Psoas muscle (tissue), 8 donors: ENCODE measurements at places on chromosomes 7 and 10.

DNA sequence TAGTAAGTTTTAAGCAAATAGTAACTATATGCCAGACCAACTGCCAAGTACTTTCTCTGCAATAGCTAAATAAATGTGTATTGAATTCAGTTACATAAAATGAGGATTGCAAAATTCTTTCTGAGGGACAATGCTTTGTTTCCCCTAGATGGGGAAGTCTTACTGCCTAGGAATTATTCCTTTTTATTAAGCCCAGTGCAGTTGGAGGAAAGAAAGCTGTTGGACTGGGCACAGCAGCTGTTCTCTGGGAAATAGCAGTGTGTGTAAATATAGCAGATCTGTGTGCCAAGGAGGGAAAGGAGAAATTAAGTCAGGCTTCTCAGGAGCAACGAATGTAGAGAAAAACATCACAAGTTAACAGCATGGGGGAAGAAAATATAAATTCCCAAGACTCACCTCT lies 77.1 kb downstream of the SEC23IP start:
- DNase-seq, result no peak

- DNase-seq, result no peak
These were observed 17.5 kb downstream of the TSPAN15 start for GRCh38 chr10:69468751-69469089.

- DNase-seq, result no peak
These were observed 59.1 kb upstream of the CALD1 start for GRCh38 chr7:134720091-134720935.

DNA sequence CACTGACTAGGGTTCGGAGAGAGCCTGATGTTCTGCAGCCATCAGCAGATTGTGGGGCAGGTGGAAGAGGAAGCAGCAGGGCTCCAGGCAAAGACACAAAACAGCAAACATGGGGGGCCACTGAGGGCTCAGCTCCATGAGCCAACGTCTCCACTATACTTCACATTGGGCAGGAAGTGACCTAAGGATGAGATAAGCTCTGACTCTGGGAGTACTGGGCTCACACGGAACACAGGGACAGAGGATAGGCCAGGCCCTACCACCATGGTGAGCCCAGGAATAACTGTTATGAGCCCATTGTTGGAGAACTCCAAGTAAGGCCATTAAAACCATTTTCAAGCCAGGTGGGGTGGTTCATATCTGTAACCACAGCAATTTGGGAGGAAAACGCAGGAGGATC lies 14.9 kb upstream of the MRPS24 start:
- DNase-seq, result no peak

DNA sequence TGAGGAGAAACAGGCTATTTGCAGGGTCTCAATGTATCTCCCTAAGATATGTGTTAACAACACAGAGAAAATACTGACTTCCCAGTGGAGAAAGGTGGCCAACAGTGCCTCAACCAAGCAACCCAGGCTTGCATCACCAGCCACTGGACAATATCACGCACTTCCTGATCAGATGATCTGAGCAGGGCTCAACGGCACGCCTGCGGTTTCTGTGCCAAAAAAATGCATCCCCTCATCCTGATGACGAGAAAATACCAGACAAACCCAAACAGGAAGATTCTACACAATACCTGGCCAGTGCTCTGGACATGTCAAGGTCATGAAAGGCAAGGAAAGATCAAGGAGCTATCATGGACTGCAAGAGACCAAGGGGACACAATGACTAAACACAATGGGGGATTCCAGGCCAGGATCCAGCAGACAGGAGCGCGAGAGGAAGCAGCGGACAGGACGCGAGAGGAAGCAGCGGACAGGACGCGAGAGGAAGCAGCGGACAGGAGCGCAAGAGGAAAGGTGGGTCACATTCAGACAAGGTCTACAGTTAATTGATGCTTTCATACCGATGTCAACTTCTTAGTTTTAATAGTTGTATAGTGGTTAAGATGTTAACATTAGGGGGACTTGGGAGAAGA lies 51.1 kb downstream of the GNA12 start:
- DNase-seq, result no peak

DNA sequence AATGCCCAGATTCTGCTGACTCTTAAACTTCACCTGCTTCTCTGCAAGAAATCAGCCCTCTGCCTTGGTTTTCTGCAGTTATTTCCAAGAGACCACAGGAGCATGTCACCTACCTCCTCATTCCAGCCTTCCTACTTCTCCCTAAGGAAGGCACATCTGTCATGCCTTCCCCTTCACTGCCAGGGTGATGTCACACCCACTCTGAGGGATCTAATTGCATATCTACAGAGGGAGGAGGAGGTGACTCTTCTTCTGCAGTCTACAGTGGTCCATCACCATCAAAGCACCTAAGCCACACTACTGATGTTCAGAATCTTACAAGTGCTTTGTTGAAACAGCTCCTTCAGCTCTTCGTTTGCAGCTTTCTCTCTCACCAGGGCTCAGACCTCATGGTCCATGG lies 275.5 kb downstream of the FGFR2 start:
- DNase-seq, result no peak

DNA sequence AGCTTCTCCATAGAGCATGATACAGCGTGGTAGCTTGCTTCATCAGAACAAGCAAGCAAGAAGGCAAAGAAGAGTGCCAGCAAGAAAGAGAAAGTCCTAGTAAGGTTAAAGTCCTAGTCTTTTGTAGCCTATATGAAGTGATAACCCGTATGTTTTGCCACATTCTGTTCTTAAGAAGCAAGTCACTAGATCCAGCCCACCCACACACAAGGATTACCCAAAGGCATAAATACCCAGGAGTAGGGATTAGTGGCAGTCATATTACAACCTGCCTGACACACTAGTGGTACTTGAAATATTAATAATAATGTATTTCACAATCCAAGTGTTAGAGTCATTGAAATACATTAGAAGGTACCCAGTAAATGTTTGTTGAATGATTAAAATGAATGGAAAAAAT lies 285.5 kb downstream of the HPSE2 start:
- DNase-seq, result no peak

- DNase-seq, result peak; percentile 54
These were observed 537 bp downstream of the SH3PXD2A start for GRCh38 chr10:103854686-103855391.

DNA sequence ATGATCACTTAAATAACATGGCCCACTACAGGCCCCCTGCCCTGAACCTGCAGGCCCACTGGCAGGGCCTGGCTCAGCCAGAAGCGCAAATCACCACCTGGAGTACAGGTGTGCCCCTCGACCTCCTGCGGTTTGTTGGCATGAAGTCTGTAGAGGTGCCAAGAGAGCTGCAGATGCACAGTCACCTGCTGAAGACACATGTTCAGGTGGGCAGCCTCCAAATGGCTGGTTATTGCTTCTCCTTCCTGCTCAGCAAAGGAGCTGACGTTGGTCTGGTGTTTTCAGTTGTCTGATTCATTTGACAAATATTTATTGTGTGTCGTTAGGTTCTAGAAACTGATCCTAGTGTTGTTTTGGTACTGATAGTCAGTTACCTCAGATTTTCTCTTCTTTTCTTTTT lies 29.0 kb downstream of the DHTKD1 start:
- no peak for DNase-seq

DNA sequence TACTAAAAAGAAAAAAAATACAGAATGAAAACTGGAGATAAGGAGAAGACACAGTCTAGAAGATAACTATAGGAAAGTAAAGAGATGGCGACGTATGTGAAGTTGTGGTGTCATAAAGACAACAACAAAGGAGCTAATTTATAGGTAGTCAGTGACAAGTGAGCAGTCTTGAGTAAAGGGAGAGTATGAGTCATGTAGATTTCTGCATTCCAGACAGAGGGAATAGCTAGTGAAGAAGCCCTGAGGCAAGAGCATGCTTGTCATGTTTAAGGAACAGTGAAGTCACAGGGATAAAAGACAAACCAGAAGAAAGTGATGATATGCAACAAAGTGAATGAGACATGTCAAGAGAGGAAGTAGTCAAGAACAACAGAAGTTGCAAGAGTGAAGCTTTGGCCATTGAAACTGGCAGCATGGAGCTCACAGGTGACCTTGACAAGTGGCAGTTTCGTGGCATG lies 2.3 kb upstream of the MIOS start:
- no peak for DNase-seq

- no peak for DNase-seq
These were observed 1.0 kb downstream of the SRGN start for GRCh38 chr10:69088801-69089501.

GRCh38 chr7:90211391-90212148 lies at the start of gene STEAP2:
TSS of gene STEAP2 (plus strand) at chr7:90211740. CDS start at chr7:90225083, 13,343 bp downstream.
- DNase-seq, result peak; percentile 93

DNA sequence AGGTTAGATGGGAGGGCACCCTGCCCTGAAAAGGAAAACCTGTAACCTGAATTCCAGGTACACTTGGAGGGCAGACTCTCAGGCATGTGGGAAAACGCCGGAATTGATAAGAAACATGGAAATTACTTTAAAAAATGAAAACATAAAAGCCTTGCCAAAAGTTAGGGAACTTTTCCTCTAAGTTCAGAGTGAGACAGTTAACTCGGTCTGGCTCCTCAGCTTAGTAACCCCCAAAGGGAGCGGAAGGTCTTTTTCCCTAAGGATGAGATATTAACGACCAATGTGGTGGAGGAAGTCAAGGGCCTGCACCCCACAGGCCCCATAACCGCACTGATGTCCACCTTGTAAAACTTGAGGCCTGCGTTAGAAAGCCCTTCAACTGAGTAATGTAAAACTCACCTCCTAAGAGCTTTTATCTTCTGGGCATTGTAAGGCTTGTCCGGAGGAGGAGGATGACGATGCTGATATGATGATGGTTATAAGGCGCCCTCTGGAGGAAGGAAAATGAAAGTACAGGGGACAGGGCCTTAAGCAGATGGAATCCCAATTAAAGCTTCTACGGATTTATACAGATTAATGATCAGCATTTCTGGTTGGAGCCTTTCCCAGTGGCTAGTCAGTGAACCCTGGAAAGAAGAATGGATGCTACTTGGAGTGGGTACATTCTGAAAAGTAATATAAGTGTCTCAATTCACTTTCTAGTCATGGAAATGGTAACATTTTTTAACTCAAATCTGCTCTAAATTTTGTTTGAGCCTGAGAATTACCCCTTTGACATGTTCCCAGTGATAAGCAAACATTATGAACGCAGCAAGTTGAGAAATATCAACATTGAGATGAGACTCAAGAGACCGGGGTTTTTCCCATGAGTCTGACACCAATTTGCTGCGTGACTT lies 694 bp downstream of the COL1A2 start:
- no peak for DNase-seq

GRCh38 chr10:97542169-97543024 lies 30.2 kb upstream of the ANKRD2 start:
- peak; percentile 72 for DNase-seq

DNA sequence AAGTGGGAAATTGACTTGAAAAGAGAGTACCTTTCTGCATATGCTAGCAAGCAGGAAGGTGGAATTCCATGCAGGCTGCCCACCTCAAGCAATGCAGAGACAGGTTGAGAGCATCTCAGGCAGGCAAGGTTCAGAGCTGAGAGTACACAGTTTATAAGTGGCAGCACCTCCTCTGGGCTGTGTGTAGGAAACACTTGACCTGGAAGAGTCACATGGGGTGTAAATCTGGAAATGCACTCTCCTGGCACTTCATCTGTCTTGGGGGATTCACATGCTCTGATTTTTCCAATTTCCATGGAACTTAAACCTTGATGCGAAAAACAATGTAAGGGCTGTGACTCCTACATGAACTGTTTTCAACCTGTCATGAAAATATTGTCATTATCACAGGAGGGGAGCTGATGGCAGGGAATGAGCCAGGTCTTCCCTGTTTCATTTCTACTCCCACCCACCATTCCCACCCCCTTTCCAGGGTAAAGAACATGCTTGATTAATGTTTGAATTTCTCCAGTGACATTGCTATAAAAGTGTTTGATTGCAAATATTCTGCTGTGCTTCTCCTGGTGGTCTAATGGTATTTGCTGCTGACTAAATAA lies 328.3 kb downstream of the BICC1 start:
- DNase-seq, result no peak

- no peak for DNase-seq
These were observed 59.1 kb downstream of the HTR5A start for GRCh38 chr7:155129186-155129585.

- no peak for DNase-seq
These were observed 78.7 kb upstream of the AGBL3 start for GRCh38 chr7:134907639-134908038.

GRCh38 chr7:91357901-91358300 lies 93.7 kb downstream of the FZD1 start:
- no peak for DNase-seq

GRCh38 chr7:55657654-55658053 lies 85.4 kb upstream of the VOPP1 start:
- no peak for DNase-seq

- DNase-seq, result no peak
These were observed 395.9 kb downstream of the TFEC start for GRCh38 chr7:115634633-115635032.

- DNase-seq, result no peak
These were observed 17.0 kb upstream of the SH3PXD2A start for GRCh38 chr10:103872137-103872931.

GRCh38 chr10:122461729-122462532 lies 578 bp downstream of the HTRA1 start:
- peak; percentile 62 for DNase-seq

DNA sequence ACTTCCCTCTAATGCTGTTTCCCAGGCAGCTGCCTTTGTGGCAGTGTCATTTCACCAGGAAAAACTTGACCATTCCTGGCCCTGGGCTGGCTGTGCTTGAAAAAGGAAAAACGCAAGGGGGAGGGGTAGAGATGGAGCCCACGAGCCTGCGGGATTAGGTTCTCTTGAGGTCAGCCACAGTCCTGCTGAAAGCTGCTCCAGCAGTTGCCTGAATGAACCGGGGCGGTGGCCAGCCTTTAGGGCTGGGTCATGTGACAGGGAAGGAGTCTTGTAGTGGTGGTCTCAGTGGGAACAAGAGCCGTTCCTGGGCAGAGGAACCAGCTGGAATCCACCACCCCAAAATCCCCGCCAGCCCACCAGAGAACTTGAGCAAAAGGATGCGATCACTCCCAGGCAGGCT lies 51.2 kb upstream of the LRRC4 start:
- DNase-seq, result no peak

DNA sequence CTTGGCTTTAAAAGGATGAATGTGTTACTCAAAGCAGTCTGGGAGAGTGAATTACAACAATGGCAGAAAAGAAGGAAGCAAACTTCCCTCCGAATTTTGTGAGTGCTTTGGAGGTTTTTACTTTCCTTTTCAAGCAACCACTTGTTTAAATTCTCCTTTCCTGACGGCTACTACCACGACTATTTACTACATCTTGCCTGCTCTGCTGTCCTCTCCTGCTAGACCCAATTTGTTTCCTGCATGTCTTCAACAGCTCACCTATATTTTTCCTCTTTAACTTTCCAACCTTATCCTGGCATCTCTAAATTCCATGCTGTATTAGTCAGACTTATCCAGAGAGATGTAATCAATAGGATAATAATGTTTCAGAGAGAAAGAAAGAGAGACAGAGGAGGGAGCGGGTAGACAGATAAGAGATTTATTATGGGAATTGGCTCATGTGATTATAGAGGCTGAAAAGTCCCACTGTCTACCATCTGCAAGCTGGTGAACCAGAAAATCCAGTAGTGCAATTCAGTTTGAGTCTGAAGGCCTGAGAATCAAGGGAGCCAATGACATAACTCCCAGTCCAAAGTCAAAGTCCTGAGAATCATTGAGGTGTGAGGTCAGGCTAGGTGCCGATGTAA lies 42.8 kb upstream of the SLC13A1 start:
- no peak for DNase-seq
